Cardiac septum (tissue), 1 donor: ENCODE measurements at places on chromosomes 16 and 17. TPM values are rescaled to one million over a fixed set of nuclear protein-coding genes. Genes with fewer than 3 reads are reported as not detected.

DNA sequence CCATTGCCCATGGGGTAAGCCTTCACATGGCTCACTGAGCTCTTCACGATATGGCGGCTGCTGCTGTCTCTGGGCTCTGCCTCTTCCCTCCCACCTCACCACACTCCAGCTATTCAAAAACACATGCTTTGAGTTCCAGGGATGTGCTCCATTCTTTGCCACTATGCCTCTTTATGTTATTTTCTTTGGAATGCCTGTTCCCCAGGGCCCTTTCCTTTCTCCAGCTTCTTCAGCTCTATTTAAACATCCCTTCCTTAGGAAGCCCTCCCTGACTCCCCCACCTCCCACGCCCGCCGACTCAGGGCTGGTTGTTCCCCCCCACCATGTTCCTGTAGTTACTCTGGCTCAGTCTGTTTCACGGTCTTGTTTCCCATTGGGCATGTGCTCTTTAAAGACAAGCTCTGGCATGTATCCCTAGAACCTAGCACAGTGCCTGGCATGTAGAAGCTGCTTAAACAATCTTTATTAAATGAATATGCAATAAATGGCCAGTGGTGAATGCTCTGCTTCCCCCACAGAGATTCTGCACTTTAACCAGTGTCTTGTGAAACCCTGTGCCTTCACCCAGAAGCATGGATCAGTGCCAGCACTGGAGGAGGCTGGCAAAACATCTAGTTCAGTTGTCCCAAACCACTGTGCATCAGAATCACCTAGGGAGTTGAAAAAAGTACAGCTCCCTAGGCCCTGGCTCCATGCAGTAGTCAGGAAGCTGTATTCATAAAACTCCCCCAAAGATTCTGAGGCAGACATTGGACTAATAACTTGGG lies 6.9 kb downstream of the MYCBPAP start:
- no peak for DNase-seq

GRCh38 chr17:74757502-74757901 lies 9.1 kb downstream of the NHERF1 start:
- no peak for DNase-seq

DNA sequence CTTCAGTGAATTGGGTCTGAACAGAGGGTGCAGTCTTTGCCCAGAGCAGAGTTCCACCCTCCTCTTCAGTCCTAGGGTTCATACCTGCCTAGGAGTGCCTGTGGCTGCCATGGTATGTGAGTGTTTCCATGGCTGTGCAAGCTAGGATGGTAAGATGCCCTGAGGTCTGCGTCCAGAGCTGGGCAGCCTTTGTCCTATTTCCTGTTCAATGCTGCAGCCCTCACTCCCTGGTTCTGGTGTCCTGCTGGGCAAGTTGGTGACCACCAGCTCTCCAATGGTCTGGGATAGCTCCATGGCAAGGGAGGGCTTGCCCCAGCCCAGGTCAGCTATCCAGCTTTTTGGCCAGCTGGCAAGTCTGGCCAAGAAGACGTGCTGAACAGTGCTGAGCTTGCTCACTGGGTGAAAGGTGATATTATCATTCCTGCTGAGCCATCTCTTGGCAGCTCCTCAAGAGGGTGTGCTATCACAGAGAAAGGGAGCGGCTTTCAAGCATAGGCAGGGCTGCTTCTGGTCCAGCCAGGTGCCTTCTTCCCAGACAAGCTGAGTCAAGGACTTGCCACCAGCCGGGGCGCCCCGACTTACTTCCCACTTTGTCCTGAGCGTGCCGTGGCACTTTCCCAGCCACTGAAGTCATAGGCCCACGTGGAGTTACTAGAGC lies 13.0 kb upstream of the NFATC3 start:
- no peak for DNase-seq

GRCh38 chr16:73796241-73796640 lies 500.4 kb upstream of the PSMD7 start:
- no peak for DNase-seq

GRCh38 chr16:57730771-57731730 lies 4.5 kb upstream of the KATNB1 start:
- DNase-seq: no peak

- DNase-seq: no peak
These were observed 198.1 kb upstream of the IRX3 start for GRCh38 chr16:54484700-54485099.

GRCh38 chr17:29827179-29827578 lies 102.8 kb downstream of the SSH2 start:
- DNase-seq: no peak

SDR42E2 gene
- total RNA-seq: not detected

USP43 gene
- not detected for total RNA-seq
